ENCODE measurements at places on chromosomes 3 and 15.

- no peak for DNase-seq
These were observed 41.2 kb downstream of the PARP15 start for GRCh38 chr3:122618614-122619013.

DNA sequence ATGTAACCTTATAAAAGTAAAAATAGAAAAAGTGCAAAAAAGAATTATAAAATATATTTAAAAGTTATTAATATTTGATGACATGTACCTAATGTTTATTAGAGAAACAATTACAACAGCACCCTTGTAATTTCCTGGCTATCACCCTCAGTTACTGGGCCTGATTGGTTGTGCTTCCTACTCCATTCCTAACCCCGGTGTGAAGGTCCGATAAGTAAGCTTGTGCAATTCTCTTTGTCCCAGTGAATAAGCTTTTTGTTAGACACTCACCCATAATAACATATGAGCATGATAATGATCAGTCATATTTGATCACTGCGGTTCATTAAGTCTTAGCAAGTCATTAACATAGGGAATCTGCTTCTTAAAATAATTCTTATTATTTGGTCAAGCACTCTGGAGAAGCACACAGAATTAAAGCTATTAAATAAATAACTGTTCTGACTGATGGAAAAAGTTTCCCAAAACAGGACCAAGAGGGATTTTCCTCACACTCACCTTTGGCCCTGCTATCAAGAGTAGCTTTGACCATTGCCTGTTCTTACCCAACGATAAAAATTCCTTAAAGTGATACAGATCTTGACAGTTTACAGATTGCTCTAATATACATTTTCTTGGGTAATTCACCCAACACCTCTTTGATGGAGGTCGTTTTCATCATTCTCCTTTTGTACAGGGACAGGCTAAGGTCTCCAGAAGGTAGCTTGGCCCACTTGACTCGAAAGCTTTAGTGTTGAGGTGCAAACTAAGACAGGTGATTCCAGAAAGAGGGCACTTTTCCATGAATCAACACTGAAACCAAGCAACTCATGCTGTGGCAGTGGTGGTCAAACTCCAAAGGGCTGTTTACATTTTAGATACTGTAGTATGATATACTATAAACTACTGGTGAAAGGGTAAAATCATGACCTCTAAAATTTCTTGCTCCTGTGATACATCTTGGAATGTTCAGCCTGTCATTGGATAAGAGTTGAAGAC lies 543.0 kb upstream of the KCNMB2 start:
- no peak for DNase-seq

- DNase-seq, result no peak
These were observed 155.1 kb downstream of the MECOM start for GRCh38 chr3:169508426-169508825.

DNA sequence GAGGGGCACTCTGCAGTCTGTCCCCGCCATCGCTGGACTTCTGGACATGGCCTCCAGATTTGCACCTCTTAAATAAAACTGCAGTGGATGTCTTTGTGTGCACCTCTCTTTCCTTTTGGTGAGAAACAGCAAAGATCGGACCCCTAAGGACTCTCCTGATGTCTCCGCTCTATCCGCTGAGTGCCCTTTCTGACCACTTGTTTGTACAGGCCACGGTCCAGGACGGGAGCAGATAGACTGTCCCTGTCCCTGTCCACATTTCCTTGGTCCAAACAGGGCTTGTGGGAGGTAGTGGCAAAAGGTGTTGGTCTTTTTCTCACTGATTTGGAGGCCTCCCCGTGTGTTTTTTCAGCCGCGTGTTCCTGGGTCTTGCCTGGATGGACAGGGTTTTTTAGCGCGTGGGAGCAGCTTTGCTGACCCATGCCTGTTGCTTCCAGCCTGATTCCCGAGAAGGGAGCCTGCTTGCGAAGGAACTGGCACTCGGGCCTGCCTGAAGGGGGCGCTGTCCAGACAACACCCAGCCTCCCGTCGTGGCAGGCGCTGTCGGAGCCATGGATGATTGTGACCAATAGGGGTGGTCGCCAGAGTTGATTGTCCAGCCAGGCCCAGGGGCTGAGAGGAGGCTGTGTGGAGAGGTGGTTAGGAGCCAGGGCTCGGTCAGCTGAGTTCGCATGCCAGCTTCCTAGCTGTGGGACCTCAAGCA lies 13.2 kb upstream of the STAB1 start:
- DNase-seq, result no peak

- DNase-seq, result no peak
These were observed 216.3 kb upstream of the MLF1 start for GRCh38 chr3:158354713-158355112.

DNA sequence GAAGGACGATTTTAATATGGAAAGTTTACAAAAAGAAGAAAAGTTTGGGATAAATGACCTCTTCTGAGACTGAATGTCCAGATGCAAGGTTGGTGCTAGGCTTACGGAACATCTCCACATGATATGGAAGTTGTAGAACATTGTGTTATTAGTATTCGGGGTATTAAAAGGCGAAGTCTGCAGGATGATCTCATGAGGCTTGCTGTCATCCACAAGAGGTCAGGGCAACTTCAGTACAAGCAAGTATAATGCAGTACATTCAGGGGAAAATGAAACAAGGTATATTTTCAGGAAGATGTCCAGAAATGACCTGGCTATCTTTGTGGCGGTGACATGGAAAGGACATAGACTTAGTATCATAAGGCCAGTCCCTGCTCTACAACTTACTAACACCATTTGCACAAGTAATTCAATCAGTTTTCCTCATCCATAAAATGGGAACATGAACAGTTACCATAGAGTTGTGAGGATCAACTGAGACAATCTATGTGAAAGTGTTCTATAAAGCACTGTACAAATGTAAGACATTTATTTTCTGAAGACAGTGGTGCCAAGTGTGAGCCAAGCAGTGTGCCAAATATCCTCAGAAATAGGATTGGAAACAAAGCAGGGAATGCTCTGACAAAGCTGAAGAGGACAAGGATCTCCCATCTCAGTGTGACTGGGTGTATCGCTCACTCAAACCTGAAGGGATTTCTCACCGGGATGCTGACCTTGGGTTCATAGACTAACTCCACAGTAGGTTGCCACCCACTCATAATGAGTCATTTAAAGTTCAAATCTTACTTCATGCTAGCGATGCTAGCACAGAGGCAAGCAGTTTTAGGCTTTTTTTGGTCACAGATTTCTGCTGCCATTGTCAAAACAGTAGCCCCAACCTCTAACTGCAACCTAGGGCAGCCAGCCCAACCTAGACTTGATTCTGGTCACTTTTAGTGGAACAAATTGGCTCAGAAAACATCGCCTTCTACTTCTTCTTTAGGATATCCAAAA lies 118.3 kb downstream of the TIGIT start:
- DNase-seq, result no peak

DNA sequence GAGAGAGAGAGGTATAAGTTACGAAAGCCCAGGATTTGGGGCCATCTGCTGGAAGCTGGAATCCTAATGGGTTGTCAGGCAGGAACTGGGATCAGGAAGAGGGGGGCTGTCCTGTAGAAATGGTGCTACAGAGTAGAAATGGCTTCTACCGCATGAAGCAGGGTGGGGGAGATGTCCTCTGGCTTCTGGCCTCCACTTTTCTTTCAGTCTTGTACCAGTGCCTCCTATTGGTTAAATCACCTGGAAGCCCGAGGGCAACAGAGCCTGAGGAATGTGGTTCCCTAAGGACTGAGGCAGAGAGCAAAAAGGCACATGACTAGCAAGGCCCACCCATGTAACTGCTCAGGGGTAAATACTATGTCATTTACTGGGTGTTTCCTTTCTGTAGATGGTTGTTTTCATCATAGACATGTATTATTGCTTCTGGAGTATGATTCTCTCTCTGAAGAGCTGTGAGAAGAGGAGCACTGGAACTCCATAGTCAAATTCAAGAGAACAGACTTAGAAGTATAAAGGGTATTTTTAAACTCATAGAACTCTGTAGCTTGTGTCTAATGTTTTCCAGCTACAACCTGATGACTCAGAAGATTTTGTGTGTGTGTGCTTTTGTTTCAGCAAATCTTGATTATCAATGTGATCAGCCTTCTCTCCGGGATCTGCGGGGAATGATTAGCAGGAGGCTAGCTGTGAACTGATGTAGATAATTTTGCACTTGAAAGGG lies 20.2 kb upstream of the MITF start:
- no peak for DNase-seq

GRCh38 chr3:144129536-144130214 lies 158.1 kb downstream of the DIPK2A start:
- DNase-seq, result no peak

- peak; percentile 43 for DNase-seq
These were observed 32.4 kb upstream of the SETMAR start for GRCh38 chr3:4270720-4271119.

- no peak for DNase-seq
These were observed 509.3 kb downstream of the EPHB1 start for GRCh38 chr3:135304378-135304777.

- DNase-seq, result no peak
These were observed 67.4 kb downstream of the SNRPN start for GRCh38 chr15:25022233-25022632.

DNA sequence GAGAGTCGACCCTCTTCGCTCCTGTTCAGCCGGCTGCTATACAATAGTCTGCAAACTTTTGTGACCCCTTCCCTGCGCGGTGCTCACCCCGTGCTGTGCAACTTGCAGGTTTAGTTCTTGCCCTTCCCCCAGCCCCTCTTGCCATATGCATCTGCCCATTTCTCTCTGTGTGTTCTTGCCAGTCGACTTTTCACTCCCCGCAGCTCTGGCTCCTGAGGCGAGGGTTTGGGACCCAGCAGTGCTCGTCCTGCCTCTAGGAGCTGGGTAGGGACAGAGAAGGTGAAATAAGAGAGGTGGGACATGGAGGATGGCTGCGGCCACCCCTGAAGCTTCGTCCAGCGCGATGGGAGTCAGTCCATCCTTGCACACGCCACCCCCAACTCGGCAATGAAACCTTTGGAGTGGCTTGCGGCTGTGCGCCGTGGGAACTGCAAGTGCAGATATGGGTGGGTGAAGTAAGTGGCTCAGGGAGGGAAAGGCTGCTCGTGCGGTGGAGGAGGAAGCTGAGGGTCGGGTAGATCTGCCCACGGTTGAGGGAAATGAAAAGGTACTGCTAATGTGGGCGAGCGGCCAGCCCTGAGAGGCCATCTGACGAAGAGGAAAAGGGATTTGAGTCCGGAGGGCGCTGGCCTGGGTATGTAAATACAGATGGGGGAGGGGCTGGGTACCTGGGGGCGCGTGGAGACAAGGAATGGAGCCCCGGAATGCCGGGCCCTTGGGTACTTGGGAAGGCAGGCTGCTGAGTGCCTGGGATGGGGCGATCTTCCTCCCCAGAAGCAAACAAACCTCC lies 1.0 kb downstream of the LRRC3B start:
- DNase-seq, result no peak

GRCh38 chr15:44711743-44712345 lies 527 bp downstream of the B2M start:
- DNase-seq, result no peak

DNA sequence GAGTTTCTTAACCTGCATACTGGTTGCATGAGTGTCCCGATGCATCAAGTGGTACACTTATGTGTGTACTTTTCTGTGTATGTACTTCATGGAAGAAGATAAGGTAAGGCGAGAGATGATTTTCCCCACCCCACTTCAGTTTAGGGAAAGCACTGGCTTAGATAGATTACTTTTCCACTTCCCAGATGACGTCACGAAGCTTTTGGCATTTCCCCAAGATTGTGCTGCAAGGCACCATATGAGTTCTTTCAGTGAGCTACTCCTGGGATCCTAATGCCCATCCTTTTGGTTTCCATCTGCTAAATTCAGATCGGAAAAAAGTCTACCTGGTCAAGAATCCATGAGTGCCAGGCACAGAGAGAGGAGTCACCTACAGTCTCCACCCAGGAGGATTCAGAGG lies 4.5 kb downstream of the IL17RB start:
- no peak for DNase-seq

GRCh38 chr15:48373821-48374451 lies 42.7 kb downstream of the DUT start:
- no peak for DNase-seq

GRCh38 chr15:52113235-52113634 lies 660 bp upstream of the BCL2L10 start:
- DNase-seq, result no peak

GRCh38 chr3:161203485-161204098 lies 17.5 kb upstream of the NMD3 start:
- no peak for DNase-seq

GRCh38 chr3:158788446-158788845 lies 13.4 kb upstream of the MFSD1 start:
- no peak for DNase-seq

DNA sequence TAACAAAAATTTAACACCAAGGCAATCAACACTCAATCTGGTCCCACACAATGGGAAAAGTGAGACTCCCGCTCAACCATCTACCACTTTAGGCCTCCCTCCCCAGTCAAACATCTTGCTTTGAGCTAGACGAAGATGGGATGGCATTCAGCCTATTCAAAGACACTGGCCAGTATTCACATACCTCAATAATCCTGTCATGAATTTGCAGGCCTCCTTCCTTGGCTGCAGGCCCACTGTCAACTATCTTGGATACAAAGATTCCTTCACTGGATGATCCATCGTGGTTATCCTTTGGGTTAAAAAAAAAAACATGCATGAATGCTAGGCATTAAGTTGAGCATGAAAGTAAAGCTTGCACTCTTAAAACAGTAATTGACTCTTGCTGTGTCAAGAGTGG lies 22.6 kb downstream of the PDZRN3 start:
- no peak for DNase-seq

DNA sequence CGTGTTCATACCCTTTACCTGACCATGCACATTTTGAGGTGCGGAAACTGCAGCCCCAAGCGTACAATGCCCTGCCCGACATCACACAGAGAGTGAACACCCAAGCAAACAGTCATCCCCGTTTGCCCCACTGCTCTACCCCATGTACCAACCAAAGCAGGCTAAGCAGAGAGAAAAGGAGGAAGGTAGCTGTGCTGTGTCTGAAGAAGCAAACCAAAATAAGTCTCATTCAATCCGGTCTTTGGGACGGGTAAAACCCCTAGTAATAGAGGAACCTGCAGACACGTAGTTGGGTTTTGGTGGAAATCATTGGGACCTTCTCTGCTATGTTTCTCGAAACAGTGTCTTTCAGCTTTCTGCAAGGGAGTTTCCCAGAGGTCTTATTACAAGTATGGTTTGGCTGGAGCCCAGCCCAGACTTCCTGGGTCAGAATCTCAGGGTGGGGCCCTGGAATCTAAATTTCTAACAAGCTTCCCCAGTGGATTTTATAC lies 164.6 kb upstream of the HES1 start:
- DNase-seq, result peak; percentile 46

DNA sequence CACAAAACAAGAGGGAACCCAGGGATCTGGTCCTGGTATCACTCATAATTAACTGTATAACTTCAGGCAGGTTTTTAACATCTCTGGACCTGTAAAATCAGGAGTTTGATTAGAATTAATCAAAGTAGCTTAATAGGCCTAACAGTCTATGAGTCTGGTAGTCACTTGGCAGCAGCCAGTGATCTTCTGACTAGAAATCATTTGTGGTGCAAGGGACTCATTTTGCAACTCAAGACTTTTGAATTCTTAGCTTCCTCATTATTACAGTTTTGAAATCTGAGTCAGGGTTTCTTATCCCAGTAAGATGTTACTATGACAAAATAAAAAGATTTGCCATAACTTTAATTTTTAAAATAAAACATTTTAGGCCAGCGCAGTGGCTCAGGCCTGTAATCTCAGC lies 70.8 kb downstream of the TMCC1 start:
- no peak for DNase-seq

GRCh38 chr15:41585127-41586047 lies 26.4 kb downstream of the TYRO3 start:
- no peak for DNase-seq

Data from hematopoietic multipotent progenitor cell (in vitro differentiated cells).